ENCODE measurements at places on chromosomes 1 and 21.

DNA sequence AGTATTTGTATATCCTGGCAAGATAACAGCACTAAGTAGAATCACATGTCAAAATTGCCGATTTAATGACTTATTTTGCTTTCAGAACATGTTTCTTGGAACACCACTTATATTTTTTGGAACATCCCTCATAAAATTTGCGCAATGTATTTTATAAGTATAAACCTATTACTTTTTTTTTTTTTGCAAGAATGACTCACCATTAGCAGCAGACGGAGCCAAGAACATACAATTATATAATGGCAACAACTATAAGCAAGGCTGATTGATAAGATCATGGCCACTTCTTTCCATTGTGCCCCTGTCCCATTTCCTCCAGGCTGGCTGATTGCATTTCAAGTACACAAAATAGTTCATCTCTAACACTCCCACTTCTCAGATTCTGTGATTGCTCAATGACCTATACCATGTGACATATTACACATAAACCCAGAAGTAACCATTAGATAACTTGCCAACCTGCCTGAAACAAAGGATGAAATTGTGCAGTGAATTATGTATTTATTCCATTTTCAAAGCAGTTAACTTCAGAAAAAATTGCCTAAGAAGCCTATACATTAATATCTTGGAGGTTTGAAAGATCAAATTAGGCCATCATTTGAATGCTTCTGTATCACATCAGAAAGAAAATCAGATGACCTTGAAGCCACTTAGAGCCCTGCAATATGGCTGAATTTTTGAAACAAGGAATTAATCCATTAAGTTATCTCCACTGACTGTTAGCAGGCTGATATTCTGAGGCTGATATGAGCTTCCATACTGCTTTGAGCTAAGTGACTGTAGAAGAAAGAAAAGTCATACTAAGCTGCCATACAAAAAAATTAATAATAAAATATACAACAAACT lies 77.8 kb upstream of the PRMT6 start:
- no peak for DNase-seq

GRCh38 chr21:44897326-44898010 lies 23.2 kb downstream of the ITGB2 start:
- no peak for DNase-seq

DNA sequence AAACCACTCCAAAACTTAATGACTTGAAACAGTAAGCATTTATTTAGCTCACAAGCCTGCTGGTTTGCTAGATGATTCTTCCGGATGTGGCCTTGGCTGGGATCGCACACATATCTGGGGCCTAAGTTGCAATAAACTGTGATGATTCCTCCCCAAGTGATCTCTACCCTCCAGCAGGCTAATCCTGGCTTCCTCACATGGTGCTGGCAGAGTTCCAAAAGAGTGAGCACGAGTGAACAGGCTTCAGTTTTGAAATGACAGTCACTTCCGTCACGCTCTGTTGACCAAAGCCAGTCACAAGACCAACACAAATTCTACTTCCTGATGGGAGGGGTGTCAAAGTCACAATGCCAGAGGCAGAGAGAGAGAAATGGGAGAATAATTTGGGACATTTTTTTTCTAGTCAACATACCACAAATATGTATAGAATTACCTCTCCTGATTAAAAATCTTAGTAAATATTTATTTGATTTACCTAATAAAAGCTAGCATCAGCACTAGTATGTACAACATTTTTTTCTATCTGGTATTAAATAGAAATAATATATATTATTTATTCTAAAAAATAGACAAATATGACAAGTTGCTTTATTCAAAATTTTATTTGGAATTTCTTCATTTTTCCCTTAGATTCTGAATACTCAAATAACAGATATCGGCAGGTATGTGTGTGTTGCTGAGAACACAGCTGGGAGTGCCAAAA lies 292.7 kb downstream of the TPR start:
- peak; percentile 64 for DNase-seq

- no peak for DNase-seq
Observed at GRCh38 chr1:14514739-14515138, 83.7 kb upstream of the KAZN start.

- peak; percentile 53 for DNase-seq
Observed at GRCh38 chr1:193971595-193971994, 785.2 kb upstream of the B3GALT2 start.

Measured in urothelium cell line (cell line).